Smooth muscle cell of the coronary artery (primary cell): ENCODE measurements at places on chromosomes 1 and 21. TPM values are rescaled to one million over a fixed set of nuclear protein-coding genes. Genes with fewer than 3 reads are reported as not detected.

Gene KDF1
- total RNA-seq, result not detected in 2 replicates

Gene PCAT6
- total RNA-seq, result 0.30 TPM in 1 of 2 replicates, not detected in the other

Gene MMP23B
- total RNA-seq, result 2.1 and 4.7 TPM in 2 replicates

Gene OR2M3
- not detected in 2 replicates for total RNA-seq

Gene ADGRL4
- total RNA-seq, result 13.1 and 30.1 TPM in 2 replicates

Gene GNAT2
- 0.38 TPM in 1 of 2 replicates, not detected in the other for total RNA-seq

Gene NDUFV3
- total RNA-seq, result 21.8 and 42.8 TPM in 2 replicates

Gene ZNF593OS
- total RNA-seq, result not detected in 2 replicates

Gene GJB5
- not detected in 2 replicates for total RNA-seq

Gene APOBEC4
- total RNA-seq, result not detected in 2 replicates

Gene CHIA
- not detected in 2 replicates for total RNA-seq
